ENCODE measurements at places on chromosomes 7 and 10. TPM values are rescaled to one million over a fixed set of nuclear protein-coding genes. Genes with fewer than 3 reads are reported as not detected.

DNA sequence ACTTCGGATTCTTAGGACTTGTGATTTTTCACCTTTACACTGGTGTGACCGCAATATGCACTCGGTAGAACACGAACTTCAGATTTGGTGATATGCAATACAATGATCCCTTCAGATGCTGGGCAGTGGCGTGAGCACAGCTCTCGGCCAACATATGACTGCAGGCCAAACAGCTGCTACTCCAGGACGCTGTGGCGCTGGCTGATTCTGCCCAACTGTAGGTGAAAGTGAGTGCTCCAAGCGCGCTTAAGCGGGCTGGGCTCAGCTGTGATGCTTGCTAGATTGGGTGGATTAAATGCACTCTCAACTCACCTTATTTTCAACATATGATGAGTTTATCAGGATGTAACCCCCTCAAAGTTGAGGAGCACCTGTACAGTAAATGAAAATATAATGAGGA lies 137.6 kb upstream of the RET start:
- no peak overlapping the region for H3K4me3 ChIP-seq
- DNase-seq: peak; percentile 38
- no peak overlapping the region for H3K27ac ChIP-seq
- peaks cover 16% of the 10 kb centered on the region for H3K27me3 ChIP-seq

- no peaks in the 10 kb centered on the region for H3K4me1 ChIP-seq
- no peak overlapping the region for H3K4me3 ChIP-seq
These were observed 72.2 kb downstream of the TBXAS1 start for GRCh38 chr7:139901056-139901795.

The EBLN1 gene
- total RNA-seq: not detected

The SPDYE1 gene
- not detected for total RNA-seq

GRCh38 chr7:40753455-40753854 lies 618.6 kb downstream of the SUGCT start:
- no peak overlapping the region for H3K27ac ChIP-seq
- DNase-seq: no peak
- no peaks in the 10 kb centered on the region for H3K36me3 ChIP-seq
- H3K27me3 ChIP-seq: no peaks in the 10 kb centered on the region
- no peaks in the 10 kb centered on the region for H3K4me1 ChIP-seq

DNA sequence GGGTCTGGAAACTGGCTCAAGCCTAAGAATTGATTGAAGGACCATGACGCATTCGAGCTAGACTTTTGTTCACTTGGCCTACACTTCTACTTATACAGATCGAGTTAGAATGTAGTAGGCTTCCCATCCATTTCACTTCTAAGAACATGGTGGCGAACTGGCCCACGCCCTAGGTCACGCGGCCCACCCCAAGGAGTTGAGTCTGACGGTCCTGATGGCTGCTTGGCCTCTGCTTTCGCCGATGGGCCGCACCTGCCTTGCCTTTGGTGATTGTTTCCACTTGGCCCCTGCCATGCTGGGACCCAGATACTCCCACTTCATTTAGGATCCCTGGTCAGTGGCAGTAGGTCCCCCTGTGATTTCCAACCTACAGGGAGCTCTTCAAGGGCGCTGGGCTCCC lies 153.6 kb downstream of the PRKAG2 start:
- no peak overlapping the region for H3K4me3 ChIP-seq
- no peaks in the 10 kb centered on the region for H3K36me3 ChIP-seq
- H3K27ac ChIP-seq: no peak overlapping the region
- DNase-seq: no peak
- peaks cover 22% of the 10 kb centered on the region for H3K4me1 ChIP-seq

GRCh38 chr10:79487296-79488194 lies 24.8 kb upstream of the EIF5AL1 start:
- H3K27ac ChIP-seq: no peak overlapping the region
- peaks cover 4% of the 10 kb centered on the region for H3K27me3 ChIP-seq
- DNase-seq: peak; percentile 62
- H3K4me3 ChIP-seq: no peak overlapping the region

DNA sequence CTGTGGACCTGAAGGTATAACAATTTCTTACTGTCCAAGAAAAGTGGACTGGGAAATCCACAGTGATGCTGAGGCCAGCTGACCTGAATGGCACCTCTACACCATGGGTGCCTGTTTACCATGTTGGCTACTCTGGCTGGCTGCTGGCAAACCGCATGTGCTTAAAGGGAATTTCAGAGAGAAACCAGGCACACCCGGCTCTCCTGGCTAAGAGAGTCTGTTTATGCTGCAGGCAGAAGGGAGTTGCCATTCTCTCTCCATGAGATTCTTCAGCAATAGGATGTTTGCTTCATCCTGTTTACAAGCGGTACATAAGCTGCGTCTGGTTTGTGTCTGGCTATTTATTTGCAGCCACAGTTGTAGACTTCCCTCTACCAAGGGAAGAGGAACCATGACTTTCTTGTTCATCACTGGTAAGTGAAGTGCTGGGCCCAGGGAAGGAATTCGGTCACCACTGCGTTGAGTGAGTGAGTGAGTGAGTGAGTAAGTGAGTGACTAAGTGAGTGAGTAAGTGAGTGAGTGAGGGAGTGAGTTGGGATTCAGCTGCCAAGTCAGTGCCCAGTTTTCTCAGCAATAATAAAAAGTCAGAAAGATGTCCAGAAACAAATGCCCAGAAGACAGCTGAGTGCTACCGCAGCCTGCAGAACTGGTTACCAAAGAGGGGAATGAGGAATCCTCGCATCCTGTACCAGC lies 90.4 kb downstream of the COBL start:
- H3K27ac ChIP-seq: no peak overlapping the region
- no peaks in the 10 kb centered on the region for H3K4me1 ChIP-seq
- no peak overlapping the region for H3K4me3 ChIP-seq
- no peaks in the 10 kb centered on the region for H3K36me3 ChIP-seq
- no peaks in the 10 kb centered on the region for H3K27me3 ChIP-seq
- DNase-seq: peak; percentile 31

DNA sequence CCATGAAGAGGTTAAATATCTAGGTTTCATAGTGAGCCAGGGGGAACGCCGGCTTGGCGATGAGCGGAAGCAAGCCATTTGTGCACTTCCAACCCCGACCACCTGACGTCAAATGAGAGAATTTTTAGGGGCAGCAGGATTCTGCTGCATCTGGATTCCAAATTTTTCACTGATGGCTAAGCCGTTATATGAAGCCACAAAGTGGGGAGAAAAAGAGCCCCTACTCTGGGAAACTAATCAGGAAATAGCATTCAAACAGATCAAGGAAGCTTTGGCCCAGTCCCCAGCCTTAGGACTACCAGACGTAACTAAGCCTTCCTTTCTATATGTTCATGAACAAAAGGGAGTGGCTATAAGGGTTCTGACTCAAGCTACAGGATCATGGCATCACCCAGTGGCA lies 12.9 kb upstream of the ADCK2 start:
- H3K4me3 ChIP-seq: no peak overlapping the region
- DNase-seq: no peak
- no peak overlapping the region for H3K27ac ChIP-seq
- H3K4me1 ChIP-seq: peaks cover 15% of the 10 kb centered on the region
- H3K36me3 ChIP-seq: no peaks in the 10 kb centered on the region
- peaks cover 60% of the 10 kb centered on the region for H3K27me3 ChIP-seq

DNA sequence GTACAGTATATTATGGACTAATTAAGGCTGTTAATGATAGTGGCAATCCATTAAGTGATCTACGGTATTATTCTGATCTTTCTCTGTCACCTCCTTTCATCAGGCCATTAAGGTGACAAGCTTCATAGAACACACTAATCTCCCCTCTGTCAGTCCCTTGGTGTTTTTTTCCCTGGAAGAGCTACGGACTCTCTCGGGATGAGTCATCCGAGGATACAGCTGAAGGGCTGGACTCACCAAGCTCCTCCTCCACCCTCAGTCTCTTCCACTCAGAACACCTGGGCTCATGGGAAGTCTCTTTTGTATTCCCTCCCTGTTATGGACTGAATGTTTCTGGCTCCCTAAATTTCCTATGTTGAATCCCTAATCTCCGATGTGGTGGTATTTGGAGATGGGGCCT lies 69.8 kb upstream of the PLXNA4 start:
- no peak for DNase-seq
- no peak overlapping the region for H3K27ac ChIP-seq
- no peak overlapping the region for H3K4me3 ChIP-seq
- no peaks in the 10 kb centered on the region for H3K36me3 ChIP-seq

DNA sequence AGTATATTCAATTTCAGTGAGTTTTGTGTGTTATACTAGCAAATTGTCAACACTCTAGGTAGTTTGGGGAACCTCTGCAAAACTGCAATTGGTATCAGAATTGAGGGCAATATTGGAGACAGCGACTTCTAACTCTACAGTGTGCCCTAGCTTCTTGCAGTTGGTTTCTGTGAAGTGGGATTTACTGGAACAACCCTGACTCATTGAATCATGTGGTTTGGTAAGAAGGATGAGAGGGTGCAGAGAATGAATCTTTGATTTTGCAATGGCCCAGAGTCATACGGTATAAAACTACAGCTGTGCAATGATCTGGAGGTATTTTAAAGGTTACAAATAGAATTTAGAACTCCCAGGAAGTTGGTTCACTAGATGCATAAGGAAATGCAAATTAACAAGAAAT lies 129.1 kb upstream of the PPP1R3A start:
- H3K4me1 ChIP-seq: peaks cover 9% of the 10 kb centered on the region
- peak overlapping the region; percentile 76 for H3K27ac ChIP-seq
- no peaks in the 10 kb centered on the region for H3K27me3 ChIP-seq
- H3K36me3 ChIP-seq: peaks cover 5% of the 10 kb centered on the region
- DNase-seq: no peak

- no peak overlapping the region for H3K4me3 ChIP-seq
- no peak for DNase-seq
- H3K27me3 ChIP-seq: no peaks in the 10 kb centered on the region
- H3K27ac ChIP-seq: no peak overlapping the region
- H3K36me3 ChIP-seq: no peaks in the 10 kb centered on the region
- no peaks in the 10 kb centered on the region for H3K4me1 ChIP-seq
These were observed 24.3 kb downstream of the SLC29A3 start for GRCh38 chr10:71343392-71343773.

All from activated CD8-positive, alpha-beta memory T cell treated with anti-CD3 and anti-CD28 coated beads, Interleukin-2, amount 10 ng/mL, durations not matched to agents 7 days and 5 days (primary cell).